NCI-H446 treated with DMSO at 0.1 percent for 48 hours (cell line): ENCODE measurements at places on chromosomes 2 and 18.

DNA sequence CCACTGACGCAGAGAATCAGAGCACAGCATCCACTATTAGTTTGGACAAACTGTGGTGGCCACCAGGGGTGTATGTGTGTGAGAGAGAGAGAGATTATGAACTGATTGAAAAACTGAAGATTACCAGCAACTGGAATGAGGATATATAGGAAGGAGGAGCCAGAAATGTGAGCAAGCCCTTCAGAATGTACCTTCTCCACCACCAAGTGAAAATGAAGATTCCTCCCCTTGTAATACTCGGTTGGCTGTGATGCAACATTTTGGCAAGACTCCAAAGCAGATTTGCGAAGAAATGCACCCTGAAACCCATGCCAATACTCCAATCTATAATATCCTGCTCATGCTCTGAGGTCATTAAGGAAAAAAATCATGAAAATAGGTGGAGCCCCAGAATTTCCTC lies 121.2 kb upstream of the SLC35G4 start:
- DNase-seq, result no peak

DNA sequence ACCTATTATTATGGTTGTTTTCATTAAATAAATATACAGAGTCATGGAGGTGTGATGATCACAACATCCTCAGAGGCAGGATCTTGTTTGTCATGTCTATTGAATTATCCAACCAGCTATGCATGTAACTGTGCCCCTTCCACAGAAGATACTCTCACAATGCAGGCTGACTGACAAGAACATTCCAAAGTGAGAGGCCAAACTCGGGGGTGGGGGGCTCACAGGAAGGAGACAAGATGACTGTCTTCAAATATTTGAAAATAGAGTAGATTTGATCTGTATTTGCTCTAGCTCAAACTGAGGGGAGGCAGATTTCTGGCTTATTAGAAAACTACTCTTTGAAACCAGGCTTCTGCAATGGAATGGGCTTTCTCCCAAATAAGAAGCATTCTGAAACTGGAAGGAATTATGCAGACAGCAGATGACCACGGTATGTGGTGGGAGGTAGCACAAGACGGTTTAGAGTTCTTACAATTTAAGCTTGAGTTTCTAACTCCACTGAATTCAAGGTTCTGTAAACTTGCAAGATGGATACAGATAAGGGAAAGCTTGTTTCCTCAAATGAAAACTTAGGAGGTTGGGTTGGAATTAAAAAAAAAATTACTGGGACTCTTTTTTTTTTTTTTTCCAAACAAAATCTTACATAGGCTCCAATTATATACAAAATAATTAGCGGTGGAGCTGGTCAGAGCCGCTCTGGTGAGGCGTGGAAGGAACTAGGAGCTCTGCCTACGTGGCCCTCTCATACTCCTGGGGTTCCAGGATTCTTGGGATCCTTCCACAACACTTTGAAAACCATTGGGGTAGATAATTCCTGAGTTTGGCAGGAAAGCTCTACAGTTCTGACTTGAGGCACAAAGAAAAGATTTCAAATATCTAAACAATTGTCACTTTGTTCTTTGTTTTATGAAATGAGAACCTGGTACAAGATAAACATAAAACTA lies 79.3 kb downstream of the PLA2R1 start:
- no peak for DNase-seq

DNA sequence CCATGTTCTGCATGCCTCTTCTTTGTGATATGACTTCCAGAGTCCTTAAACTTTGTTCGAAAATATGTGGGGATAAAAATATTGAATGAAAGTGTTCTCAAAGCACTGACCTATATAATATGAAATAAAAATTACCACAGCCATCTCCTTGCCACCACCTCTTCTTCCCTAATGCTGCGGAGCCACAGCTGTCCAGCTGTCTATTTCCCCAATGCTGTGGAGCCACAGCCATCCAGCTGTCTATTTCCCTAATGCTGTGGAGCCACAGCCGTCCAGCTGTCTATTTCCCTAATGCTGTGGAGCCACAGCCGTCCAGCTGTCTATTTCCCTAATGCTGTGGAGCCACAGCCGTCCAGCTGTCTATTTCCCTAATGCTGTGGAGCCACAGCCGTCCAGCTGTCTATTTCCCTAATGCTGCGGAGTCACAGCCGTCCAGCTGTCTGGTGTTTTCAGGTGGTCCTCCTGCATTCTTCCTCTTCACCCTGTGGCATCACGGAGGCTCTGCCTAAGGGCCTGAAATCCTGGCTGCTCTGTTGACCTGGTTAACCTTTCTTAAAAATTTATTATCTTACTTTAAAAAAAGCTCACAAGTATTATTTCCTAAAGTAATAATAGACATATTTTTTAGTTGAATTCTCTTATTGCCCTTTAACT lies 266.1 kb upstream of the MEX3C start:
- no peak for DNase-seq

DNA sequence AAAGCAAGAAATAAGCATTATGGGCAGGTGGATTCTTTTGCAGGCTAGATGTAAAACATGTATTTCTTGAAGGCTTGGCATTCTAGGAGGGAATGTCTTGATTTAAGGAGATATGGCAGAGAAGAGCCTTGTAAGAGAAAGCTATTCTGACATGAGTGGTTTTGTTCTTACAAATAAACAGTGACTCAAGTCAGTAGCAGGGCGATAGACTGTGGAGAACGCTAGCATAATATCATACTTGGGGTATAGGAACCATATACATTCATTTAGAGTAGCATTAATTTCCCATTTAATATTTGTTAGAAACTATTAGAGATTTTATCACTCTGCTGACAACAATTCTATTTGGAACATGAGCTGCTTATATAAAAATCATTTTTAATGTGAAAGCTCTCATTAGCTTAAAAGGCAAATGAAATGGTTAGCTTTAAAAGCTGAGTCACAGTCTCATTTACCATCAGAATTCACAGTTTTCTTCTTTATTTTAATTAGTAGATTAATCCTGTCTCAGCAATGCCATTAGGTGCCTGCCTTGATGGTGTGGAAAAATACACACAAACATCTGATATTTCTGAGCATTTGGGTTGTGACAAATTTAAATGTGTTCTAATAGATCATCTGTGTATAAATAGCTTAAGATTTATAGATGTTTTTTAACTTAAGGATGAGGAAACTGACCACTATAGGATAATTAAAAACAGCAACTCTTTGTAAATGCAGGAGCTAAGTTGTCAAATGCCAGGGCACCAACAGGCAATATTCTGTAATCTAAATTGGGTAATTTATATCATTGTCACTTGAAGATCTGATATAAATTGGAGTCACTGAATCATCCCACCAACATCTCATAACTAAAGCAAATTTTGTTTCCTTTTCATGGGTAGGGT lies 276.7 kb downstream of the PLCL1 start:
- DNase-seq, result no peak

DNA sequence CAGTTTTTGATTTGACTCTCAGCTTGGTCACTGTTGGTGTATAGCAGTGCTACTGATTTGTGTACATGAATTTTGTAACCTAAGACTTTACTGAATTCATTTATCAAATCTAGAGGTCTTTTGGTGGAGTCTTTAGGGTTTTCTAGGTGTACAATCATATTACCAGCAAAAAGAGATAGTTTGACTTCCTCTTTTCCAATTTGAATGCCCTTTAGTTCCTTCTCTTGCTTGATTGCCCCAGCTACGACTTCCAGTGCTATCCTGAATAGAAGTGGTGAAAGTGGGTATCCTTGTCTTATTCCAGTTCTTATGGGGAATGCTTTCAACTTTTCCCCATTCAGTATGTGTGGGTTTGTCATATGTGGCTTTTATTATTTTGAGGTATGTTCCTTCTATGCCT lies 312.9 kb upstream of the REV1 start:
- DNase-seq, result no peak

DNA sequence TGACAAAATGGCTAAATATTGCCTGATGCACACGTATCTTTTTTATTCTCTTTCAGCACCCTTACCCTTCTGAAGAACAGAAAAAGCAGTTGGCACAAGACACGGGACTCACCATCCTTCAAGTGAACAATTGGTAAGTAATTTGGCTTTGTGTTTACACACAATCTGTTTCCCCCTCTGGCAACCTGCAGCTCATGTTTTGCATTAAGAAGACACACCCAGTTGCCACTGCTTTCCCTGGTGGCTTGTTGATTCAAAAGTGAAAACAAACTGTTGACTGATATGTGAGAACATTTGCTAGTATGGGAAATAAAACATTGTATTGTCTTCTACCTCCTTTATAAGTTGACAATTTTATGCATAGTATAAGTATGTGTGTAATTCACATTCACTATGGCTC lies 113.0 kb downstream of the MEIS1 start:
- DNase-seq, result no peak

- no peak for DNase-seq
Observed at GRCh38 chr2:170817093-170818035, 677 bp downstream of the GAD1 start.

DNA sequence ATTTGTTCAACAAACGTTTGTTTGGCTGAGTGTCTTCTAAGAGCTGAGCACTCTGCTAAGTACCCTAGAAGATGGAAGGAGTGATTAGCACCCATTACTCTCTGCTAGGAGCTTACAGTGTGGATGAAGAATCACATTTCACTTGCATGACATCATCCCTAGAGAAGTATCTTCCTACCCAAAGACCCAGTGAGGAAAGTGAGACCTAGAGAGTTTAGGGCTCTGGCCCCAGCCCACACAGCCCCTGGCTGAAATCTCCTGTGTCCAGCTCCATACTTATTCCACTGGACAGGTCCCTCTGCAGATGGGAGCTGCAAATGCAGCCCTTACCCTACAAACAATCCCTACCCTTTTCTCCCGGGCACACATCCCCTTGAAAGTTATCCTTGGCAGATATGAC lies 26.8 kb upstream of the EPAS1 start:
- DNase-seq, result no peak

DNA sequence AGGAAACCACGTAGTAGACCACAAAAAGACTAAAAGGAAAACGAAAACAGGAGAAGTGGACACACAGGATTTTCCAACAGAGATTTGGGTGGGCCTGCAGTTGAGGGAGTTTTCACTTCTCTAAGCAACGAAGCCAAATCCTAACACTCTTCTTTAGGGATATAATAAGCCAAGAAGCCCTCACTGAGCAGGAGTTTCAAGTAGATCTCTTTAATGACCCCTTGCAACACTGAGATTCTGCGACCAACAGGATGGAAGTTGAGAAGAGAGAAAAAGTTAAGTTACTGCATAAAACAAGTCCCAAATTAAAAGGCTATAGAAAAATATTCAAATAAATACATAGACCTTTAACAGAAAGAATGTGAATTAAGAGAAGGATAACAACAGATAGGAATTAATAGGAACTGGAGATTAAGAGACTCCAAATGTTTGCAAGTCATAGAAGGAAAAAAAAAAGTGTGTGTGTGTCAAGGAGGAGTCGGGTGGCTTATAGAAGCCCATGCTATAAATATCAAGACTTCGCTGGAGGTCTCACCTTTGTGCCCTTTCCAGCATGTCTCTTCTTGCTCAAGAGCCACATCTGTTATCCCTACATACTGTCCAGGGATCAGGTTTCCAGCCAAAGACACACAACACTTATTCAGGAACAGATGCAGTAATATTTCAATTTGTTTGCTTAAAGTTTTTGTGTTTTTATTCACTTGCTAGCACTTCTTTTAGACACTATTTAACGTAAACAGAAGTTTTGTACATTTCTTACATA lies 69.4 kb upstream of the ARHGAP28 start:
- no peak for DNase-seq

- DNase-seq, result no peak
Observed at GRCh38 chr2:148602885-148603561, 41.5 kb upstream of the EPC2 start.

DNA sequence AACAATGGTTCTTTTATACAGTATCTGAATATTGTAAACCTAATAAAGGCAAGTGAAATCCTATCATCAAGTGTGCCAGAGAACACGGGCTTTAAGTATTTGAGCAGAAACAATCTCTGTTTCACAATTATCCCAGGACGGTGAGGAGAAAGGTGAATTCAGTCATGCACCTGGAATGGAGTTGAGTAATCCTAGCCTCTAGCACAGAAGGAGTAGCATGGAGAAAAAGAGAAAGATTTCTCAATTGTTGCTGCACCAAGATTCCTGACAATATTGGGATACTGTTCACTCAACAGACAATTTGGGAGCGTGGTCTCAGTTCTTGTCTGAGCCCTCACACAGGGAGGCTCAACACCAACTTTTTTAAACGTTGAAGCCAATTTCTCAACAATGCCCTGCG lies 510.6 kb downstream of the SOX11 start:
- no peak for DNase-seq
